ENCODE measurements at places on chromosomes 16 and 17.
A peak's percentile ranks its signal among the peaks of the same experiment; 100 is the strongest.

DNA sequence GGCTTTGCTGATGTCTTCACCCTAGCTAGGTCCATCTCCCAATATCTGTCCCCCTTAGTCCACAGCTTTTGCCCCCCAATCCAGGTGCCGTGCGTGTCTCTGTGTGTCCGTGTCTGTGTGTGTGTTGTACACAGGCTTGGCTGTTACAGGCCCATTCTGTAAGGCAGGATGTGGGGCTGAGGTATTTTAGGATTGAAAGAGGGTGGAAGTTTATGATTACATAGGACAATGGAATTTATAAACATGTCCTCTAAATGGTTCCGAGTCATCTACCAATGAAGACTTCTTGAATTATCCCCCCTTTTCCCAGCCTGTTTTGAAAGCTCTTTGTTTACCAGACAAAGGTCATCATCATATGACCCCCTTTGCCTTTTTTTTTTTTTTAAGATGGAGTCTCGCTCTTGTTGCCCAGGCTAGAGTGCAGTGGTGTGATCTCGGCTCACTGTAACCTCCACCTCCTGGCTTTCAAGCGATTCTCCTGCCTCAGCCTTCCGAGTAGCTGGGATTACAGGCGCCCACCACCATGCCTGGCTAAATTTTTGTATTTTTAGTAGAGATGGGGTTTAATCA lies 21.9 kb downstream of the ACE start:
- DNase-seq: peak; percentile 70

DNA sequence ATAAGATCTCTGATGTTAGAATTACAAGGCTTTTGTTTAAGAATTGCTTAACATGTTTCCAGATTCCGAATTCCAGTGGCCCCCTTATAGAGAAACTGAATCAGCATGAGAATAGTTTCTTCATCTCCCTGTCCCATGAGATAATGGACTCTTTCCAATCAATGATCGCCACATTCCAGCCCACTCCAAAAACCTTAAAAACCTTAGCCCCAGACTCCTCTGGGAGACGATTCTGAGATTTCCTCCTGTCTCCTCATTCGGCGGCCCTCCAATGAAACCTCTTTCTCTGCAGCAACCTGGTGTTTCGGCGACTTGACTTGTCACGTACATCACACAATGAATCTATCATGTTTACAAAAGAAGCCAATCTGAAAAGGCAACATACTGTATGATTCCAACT lies 197.1 kb upstream of the PSMD7 start:
- DNase-seq: no peak

- no peak for DNase-seq
These were observed 34.1 kb downstream of the EEF2K start for GRCh38 chr16:22240023-22240710.

DNA sequence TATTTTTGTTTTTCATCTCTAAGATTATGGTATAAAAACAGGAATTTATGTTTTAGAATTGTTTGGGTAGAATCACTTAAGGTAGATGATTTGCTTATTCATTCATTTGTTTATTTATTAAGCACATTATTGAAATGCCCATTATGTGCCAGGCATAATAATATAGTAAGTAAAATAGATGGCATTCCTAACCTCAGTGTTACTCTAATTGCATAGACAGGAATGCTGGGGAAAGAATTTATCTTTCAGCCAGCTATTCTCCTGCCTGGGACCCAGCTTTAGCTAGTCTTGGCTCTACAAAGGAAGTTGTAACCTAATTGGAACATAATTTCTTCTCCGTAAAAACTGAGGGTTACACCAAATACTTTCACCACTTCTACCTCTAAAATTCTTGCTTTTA lies 44.6 kb downstream of the NFAT5 start:
- DNase-seq: no peak

DNA sequence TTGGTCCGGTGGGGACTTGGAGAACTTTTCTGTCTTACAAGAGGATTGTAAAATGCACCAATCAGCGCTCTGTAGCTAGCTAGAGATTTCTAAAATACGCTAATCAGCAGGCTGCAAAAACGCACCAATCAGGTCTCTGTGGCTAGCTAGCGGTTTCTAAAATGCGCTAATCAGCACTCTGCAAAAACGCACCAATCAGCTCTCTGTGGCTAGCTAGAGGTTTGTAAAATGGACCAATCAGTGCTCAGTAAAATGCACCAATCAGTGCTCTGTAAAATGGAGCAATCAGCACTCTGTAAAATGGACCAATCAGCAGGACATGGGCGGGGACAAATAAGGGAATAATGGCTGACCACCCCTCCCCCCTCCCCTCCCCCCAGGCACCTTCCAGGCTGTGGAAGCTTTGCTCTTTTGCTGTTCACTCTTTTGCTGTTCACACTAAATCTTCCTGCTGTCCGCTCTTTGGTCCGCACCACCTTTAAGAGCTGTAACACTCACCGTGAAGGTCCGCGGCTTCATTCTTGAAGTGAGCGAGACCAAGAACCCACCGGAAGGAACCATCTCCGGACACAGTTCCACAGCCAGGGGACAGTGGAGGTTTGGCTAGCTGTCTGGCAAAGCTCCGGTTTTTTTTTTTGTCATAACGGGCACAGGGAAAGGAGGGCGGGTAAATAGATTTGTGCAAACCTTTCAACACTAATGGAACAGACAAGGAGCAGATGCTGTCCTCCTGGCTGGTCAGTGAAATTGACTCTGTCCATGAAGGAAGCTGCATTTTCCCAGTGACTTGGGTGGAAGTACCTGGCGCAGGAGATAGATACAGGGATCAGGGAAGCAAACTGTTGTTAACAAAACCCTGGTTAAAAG lies 8.3 kb downstream of the PITPNC1 start:
- DNase-seq: no peak

DNA sequence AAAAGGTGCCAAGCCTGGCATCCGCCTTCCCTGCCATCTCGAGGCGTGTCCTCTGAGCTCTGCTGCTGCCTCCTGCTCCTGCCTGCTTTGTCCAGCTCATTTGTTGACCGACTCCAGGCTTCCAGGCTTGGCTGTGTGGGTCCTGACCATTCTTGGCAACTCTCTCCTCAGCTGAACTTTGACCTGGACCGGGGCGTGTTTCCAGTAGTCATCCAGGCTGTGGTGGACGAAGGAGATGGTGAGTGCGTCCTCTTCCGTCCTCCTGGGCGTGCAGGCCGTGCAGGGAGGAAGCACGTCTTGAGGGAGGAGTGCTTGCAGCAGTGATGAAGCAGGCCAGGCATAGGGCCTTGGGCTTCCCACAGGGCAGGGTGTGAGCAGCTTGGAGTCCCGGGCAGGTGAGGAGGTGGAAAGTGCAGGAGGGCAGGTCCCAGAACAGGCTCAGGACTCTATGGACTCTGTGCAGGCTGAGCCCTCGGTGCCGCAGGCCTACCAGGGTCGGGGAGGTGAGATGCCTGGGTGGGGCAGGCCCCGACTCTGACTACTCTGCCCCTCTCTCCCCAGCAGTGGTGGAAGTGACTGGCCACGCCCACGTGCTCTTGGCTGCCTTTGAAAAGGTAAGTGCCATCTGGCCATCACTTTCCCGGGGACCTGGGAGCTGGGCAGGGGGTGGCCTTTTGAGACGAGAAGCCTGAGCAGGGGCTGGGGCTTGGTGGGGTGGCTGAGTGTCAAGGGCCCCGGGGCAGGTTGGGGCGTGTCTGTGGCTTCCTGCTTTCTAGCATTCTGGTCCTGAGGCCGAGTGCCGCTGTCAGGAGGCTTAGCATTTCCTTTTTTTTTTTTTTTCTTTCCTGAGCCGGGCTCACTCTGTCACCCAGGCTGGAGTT lies 28.6 kb upstream of the NUDT16L1 start:
- DNase-seq: no peak

DNA sequence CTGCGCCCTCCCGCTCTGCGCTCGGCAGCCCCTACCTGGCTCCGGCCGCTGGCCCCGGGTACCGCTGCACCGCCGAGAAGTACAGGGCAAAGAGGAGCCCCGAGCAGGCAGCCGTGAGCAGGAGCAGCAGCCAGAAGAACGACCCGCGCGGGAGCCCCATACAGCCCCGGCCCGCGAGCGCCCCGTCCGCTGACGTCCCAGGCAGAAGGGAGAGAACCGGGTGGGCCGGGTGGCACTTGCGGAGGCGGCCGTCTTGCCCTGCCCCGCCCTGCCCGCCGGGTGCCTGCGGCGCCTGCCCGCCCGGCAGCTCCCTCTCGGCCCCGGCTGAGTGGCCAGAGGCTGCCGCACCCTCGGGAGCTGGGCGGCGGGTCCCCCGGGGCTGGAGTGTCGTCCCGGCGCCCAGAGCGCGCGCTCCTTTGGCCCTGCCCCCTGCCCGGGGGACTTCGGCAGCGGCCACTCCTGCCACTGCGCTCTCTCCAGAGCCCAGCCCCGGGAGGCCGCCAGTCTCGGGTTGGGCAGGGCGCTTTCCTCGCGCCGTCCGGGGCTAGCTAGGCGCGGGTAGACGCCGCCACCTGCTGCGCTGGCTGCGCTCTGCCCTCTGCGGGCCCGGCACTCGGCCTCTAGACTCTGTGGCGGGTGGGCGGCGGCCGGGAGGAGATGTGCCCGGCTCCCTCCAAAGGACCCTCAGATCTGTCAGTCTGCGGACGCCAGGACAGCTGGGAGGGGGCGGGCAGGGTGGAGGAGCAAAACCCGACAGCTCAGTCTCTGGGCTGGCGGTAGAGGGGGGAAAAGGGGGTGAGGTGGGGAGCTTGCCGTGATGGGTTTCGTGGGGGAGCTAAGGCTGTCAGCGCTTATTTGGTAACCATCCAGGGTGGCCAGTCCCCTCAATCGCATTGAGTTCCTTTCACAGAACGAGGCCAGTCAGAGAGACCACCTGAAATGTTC lies at the start of gene ST6GALNAC2:
TSS of gene ST6GALNAC2 (minus strand) at position 212 of the 945 bp plus-strand sequence. CDS start at position 160, 52 bp downstream.
- no peak for DNase-seq

All from GM04503 (cell line).